ENCODE measurements at places on chromosomes 2 and 18.

- DNase-seq, result no peak
Observed at GRCh38 chr2:142218471-142218870, 87.7 kb upstream of the LRP1B start.

DNA sequence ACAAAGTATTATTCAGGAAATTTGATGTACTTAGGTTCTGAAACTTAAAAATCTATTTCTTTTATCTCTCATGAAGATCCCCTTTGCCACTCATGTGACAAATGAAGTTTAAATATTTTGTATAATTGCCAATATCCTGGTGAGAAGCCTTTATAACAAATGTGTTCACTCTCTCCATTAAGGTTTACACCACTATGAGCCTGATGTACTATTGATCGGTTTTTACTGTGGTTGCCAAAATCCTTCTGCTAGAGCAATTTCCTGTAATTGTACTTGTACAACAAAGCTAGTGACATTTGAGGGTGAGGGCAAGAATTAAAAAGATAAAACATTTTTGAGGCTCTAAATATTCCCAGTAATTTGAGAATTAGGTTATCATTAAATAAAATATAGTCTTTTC, 222.3 kb upstream of the CDH19 start:
- no peak for DNase-seq

- peak; percentile 37 for DNase-seq
Observed at GRCh38 chr2:173568054-173568453, 213.4 kb downstream of the CDCA7 start.

DNA sequence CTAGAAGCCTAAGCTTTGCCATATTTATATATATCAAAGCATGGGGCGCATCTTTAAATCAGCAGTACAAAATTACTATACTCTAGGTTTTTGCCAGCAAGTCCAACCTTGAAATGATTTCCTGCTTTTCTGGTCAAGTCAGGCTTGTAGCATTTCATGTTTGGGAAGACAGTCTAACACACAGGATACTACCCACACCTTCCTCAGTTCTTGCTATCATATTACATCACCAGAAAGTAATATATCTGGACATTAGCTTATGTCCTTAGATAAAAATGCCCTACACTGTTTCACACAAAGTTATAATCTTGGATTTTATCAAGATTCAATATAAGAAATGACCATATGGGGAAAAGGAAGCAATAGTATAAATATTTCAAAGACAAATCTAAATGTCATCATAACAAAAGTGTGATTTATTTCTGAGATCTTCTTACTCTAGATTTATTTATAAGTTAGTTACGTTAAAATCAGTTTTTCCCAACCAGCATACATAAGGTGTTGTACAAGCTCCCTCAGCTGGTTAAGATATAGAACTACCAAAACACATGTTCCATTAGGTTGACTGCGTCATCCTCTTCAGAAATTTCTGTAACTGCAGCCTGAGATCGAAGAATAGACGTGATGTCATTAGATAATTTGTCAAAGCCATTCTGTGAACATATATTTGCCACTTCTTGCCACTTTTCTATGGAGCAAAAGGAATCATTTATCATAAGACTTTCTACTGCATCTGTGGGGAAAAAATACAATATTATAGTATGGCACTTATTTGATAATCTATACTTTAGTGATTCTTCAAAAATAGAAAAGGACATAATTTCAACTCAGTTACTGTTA, 56.6 kb downstream of the CLHC1 start:
- peak; percentile 37 for DNase-seq

GRCh38 chr18:31596081-31596872, 4.6 kb downstream of the TTR start:
- no peak for DNase-seq

DNA sequence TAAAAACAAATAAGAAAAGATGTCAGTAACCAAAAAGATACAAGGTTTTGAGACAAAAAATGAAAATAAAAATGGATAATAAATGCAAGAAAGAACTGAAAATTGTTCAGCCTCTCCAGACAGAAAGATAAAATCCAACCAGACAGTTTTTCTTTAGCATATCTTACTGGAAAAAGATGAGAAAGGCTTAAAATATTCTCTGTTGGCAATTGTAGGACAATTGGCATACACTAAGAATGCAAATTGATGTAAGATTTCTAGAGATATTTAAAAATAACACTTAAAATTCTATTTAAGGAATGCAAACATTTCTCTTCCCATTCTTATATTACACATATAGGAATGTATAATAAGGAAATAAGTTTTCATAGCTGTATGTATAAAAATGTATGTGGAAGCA, 590.6 kb downstream of the DSC3 start:
- DNase-seq, result no peak

Measured in HCT116 (cell line).